ENCODE measurements at places on chromosomes 6 and 20. TPM values are rescaled to one million over a fixed set of nuclear protein-coding genes. Genes with fewer than 3 reads are reported as not detected.

DNA sequence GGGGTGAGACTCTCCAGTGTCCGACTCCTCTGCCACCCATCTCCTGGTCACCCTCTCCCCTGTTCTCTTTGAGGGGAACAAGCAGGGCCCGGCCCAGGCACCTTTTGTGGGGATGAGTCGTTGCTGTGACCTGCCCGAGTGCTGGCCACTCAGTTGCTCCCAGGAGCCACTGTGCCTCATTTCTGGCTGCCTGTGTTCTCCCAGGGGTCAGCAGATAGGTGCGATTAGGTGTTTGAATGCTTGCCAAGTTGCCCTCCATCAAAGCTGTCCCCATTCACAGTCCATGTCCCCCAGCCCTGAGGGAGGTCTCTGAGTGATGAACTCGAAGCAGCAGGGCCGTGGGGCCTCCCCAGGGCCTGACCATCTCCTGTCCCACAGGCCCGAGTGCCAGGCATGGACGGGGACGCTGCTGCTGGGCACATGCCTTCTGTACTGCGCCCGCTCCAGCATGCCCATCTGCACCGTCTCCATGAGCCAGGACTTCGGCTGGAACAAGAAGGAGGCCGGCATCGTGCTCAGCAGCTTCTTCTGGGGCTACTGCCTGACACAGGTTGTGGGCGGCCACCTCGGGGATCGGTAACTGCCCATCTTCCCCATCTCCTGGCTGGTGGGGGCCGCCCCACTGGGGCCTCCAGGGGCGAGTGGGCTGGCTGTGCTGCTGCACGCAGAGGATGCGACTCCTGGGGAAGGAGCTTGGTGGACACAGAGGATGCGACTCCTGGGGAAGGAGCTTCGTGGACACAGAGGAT lies 4.1 kb downstream of the SLC17A9 start:
- DNase-seq, result no peak

DNA sequence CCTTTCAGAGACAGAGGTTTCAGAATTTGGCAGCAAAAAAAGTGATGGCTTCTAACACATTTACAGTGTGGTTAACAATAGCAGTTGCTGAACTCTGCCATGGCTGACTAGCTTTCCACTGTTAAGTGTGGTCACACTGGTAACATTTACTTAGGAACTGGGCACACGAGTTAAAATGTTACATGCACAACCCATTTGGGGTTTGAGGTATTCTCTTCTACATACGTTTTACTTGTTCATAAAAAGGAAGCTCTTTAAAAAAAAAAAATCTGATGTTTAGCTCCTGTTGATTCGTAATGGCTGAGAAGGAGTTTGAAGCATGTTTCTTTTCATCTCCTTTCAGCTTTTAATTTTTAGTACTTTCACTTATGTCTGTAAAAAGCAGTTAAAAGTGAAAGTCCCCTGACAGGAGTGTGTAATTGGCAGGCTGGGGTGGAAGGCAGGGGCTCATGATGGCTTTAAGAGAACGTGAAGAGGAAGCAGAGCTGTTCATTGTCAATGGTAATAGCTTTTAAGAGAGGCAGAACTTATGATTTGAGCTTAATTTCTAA lies 245.9 kb downstream of the FARS2 start:
- no peak for DNase-seq

- no peak for DNase-seq
Observed at GRCh38 chr6:5599127-5599526, 337.8 kb downstream of the FARS2 start.

- no peak for DNase-seq
Observed at GRCh38 chr20:62240020-62240685, 1.8 kb downstream of the OSBPL2 start.

DNA sequence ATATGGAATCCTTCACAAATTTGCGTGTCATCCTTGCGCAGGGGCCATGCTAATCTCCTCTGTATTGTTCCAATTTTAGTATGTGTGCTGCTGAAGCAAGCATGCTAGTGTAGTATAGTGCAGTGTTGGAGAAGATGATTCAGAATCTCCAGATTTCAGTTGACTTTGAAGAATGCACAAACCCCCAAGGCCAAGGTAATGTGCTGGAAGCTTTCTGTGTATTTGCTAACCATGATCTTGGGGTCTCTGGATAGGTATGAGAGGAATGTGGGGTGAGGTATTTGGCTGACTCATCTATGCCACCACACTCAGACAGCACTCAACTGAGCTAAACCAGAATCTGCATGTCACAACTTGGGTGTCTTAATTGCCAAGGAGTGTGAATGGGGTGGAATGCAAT lies 42.6 kb upstream of the DEK start:
- no peak for DNase-seq

GRCh38 chr6:169564453-169565240 lies 137.2 kb downstream of the WDR27 start:
- DNase-seq, result no peak

GRCh38 chr20:651713-652614 lies 1.0 kb downstream of the SRXN1 start:
- DNase-seq, result no peak

DNA sequence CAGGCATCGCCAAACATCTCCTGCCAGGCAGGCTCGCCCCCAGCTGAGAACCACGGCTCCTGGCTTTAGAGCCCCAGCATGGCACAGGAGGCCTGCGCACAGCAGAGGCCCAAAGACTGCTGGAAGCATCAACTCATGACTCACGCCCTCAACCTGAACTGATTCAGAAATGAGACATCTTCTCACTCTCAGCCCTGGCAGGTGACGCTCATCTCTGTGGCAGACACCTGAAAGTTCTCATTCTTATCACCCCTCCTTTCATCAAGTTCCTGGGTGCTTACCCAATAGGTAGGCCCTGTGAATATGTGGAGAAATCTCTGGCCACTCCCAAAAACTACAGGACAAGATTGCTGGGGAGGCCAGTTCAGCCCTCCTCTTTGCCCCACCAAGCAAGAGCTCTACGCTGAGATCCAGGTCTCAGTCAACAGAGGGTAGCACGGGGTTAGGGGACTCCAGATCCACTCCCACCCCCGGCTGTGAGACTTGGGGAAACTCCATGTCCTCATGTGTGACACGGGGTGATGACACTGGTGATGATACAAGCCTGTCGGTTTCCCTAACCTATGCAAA lies 11.3 kb downstream of the NFATC2 start:
- no peak for DNase-seq

- no peak for DNase-seq
Observed at GRCh38 chr6:118134206-118134605, 227.1 kb downstream of the SLC35F1 start.

- DNase-seq, result no peak
Observed at GRCh38 chr6:52055451-52055850, 32.0 kb downstream of the PKHD1 start.

- DNase-seq, result no peak
Observed at GRCh38 chr20:48532028-48532427, 295.8 kb downstream of the PREX1 start.

GRCh38 chr6:158769771-158770432 lies 49.3 kb downstream of the EZR start:
- DNase-seq, result peak; percentile 70

DNA sequence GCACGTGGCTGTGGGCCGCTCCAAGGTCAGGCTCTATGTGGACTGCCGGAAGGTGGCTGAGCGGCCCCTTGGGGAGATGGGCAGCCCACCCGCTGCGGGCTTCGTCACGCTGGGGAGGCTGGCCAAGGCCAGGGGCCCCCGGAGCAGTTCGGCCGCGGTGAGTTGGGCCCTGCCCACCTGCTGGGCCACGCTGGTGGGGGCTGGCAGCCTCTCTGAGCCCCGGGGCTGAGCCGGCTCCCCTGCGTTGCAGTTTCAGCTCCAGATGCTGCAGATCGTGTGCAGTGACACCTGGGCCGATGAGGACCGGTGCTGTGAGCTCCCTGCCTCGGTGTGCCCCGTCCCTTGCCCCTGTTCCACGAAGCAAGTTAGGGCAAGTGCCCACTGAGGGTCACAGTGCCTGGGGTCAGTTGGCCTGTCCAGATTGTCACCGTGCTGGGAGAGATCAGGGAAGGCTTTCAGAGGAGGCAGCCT lies 27.1 kb downstream of the COL20A1 start:
- DNase-seq, result peak; percentile 46

- DNase-seq, result no peak
Observed at GRCh38 chr6:37738216-37738615, 40.5 kb upstream of the MDGA1 start.

DNA sequence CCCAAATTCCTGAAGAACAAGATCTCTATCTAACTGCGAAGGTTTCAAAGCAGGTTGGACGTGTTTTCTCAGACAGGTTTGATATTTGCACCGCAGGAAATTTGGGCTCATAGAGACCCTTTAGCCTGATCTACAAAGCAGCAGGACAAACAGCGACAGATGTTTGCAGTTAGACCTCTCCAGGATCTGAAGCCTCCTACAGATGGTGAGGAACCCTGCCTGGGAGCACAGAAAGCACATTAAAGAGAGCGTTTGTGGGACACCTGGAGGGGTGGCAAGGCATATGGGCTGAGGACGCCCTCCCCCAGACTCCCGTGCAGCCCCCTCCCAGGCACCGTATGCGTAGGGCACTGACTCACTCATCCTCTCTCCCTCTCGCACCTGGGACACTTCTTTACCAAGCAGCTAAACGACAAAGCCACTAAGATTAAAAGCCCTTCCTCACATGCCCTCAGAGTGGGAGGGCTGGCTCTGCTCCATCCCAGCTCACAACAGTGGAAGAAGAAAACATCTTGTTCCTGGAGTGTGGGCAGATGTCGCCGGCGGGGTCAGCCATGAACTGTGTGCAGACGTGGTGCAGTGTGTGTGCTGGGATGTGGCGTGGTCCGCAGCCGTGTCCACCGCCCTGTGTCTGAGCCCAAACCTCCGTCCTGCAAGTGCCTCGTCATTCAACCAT lies 249.7 kb upstream of the AFDN start:
- peak; percentile 49 for DNase-seq

GRCh38 chr6:17480476-17480875 lies 87.1 kb downstream of the CAP2 start:
- no peak for DNase-seq

- DNase-seq, result no peak
Observed at GRCh38 chr20:17394411-17394810, 136.8 kb downstream of the BFSP1 start.

DNA sequence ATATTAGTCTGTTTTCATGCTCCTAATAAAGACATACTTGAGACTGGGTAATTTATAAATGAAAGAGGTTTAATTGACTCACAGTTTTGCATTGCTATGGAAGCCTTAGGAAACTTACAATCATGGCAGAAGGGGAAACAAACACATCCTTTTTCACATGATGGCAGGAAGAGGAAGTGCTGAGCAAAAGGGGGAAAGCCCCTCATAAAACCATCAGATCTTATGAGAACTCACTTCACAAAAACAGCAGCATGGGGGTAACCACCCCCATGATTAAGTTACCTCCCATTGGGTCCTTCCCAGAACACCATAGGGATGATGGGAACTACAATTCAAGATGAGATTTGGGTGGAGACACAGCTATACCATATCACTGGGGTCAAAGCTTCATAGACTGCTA lies 254.2 kb downstream of the ERMARD start:
- no peak for DNase-seq

DNA sequence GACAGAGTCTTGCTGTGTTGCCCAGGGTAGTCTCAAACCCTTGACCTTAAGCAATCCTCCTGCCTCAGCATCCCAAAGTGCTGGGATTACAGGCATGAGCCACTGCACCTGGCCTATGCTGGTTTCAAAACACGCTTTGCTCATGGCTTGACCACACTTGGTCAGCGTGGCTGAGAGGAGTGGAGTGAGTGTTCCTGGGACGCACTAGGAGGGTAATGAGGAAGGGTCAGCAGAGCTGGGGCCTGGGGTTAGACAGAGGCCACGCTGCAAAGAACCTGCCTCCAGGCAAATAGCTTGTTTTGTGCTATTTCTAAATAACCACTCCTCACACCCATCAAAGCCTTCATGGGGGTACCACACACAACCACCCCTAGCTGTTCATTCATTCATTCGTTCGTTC lies 77.9 kb upstream of the TOX2 start:
- peak; percentile 4 for DNase-seq

DNA sequence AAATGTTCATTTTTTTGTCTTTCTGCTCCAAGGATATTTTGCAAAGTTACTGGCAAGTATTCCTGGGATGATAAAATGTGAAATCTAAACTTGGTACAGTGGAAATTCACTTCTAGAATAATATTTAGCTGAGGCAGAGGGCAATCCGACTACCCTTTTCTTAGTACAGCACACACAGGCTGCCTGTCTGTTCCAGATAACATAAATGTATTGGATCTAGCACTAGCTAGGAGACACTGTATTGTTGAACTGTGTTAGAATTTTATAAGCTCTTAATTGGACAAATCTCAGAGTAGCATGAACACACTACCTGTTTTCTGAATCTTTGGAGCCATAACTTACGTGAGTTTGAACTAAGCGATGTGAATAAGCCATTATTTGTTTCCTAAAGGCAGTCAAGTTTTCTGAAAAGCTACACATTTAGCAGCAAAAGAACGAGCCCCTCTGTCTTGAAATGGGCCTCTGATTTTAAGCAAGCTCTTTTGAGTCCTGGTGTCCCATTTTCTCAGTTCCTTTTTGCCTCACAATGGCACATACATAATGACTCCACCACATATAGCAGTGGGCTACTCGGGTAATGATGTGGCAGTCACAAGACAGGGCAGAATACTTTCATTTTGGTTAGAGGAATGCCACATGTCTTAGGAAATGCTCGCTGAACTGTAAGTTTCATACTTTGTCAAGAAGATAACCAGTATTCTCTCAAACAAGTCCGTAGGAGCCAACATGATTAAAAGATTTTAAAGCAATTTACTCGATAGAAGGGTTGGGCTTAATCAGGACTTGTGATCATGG lies 116.5 kb upstream of the ESR1 start:
- DNase-seq, result no peak

DNA sequence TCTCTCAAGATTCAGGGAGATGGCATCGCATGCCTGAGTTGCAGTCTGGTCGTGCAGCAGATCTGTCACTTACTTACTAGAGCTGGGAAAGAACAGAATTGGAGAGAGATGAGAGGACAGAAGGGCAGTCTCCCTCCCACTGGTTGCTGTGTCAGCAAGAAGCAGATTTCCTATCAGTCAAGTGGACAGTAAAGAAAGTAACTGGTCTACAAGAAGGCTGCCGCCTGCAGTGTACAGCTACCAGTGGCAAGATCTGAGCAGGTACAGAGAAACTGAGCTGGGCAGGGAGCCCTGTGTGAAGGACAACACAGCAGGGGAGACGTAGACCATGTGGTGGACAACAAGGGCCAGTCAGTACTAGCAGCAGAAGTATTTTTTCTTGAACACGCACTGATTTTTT lies 49.5 kb upstream of the PCSK2 start:
- DNase-seq, result no peak

DNA sequence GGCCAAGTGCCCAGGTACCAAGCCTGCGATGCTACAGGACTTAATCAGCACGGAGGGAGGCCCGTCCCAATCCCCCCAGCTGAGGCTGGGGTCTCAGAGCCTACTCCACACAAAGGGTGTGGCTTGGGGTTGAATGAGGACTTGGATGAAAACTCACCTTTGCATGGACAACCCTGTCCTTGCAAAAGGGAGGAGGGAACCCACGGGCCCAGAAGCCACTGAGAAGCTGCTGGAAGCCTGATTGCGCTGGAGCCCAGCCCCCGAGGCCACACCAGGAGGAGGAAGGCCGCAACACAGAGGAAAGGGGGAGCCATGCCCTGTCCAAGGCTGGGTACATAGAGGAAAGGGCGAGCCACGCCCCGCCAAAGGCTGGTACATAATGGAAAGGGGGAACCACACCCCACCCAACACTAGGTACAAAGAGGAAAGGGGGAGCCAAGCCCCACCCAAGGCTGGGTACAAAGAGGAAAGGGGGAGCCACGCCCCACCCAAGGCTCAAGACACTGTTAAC lies 158.8 kb downstream of the DLL1 start:
- peak; percentile 50 for DNase-seq

Gene PAK5
- total RNA-seq, result 0.28 TPM

Gene KCNG1
- 3.2 TPM for total RNA-seq

Gene CALHM6
- total RNA-seq, result 5.0 TPM

Gene SLC26A8
- total RNA-seq, result not detected

Gene APCDD1L
- 1.4 TPM for total RNA-seq

Gene LY6G6D
- total RNA-seq, result 2.9 TPM

Gene IP6K3
- 10.3 TPM for total RNA-seq

Gene POU5F1
- total RNA-seq, result not detected
